ENCODE measurements at places on chromosomes 5 and 9.
A peak's percentile ranks its signal among the peaks of the same experiment; 100 is the strongest.

DNA sequence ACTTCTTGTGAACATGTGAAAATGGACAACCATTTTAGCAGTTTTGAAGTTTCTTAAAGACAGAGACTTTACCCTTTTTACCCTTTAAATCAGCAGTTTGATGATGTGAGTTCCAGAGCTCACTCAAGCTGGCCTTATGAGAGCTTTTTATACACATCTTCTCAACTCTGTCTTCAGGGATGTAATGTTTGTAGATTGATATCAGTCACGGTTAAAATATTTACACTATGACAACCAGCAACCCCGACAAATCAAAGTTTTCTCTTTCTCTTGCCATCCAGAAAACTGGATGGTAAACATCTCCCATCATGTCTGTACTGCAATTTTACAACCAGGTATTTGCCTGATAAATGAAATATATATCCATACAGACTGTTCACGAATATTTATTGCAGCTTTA lies 233.4 kb upstream of the ST8SIA4 start:
- no peak for DNase-seq

DNA sequence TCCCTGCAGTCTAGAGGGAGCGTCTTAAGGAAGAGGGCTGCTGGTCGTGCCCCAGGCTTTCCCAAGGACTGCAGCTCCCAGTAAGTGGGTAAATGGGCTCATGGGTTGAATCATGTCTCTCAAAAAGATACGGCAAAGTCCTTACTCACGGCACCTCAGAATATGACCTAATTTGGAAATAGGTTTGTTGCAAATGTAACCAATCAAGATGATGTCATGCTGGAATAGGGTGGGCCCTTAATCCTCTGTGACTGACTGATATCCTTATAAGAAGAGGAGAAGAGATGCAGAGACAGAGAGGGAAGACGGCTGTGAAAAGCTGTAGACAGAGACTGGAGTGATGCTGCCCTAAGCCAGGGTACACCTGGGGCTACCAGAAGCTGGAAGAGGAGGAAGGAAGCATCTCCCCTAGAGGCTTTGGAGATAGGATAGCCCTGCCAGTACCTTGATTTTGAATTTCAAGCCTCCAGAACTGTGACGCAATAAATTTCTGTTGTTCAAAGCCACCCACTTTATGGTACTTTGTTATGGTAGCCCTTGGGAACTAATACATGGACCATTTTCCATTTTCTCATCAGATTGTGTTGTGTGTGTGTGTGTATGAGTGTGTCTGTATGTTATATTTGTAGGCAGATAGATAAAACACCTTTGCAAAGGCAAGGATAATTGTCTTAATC lies 15.0 kb downstream of the GALNT10 start:
- DNase-seq, result no peak

DNA sequence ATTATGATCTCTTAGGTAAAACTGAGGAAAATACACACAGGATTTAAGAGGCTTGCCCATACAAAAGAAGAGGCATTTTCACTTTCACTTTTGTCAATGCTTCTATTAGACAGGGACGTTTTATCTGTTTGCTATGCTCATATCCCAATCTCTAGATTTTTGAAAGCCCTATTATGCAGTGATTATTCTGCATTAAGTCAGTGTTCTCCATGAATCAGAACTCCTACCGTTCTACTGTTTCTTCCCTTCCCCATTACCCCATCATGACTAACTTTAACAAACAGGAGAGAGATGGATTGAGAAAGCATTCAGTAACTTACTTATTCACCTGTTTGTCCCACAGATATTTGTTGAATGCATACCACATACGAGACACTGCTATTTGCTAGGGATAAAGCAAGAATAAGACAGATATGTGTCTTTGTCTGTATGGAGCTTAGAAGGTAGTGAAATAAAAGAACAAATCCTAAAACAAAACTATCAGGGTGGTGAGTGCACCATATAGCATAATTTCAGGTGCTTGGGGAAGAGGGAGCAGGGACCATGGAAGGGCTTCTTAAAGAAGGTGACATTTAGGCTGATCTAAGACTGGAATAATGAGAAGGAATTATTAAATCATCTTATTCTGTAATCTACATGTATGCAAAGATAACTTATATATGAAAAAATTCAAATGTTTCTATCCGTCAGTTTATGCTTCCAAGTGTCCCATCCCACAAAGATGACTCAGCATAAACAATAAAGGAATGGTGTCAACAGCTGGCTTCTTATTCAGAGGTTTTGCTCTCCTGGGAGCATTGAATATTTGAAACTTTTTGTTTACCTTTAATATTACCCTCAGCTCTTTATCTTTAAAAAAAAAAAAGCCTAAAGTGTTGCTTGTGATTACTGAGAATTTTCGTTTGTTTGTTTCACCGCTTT lies 328.1 kb downstream of the HINT1 start:
- DNase-seq, result no peak

GRCh38 chr5:50325237-50325832 lies 115.8 kb downstream of the EMB start:
- DNase-seq, result no peak

GRCh38 chr5:61974680-61975079 lies 331.3 kb upstream of the KIF2A start:
- DNase-seq, result no peak

DNA sequence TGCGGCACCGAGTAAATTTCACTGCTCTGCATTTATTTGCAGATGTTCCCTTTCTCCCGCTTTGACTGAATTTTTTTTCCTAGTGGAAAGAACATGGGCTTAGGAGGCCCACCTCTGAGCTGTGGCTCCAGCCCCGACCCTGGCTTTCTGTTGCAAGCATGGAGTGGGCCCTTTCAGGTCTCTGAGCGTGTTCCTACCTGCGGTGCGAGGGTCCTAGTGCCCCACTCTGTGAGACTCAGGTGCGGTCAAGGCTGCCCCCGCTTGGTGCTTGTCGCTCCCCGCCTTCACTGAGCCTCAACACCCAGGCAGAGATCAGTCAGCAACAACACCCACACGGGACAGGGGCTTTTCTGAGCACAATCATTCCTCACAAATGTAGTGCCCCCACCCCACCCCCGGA lies 32.0 kb downstream of the SLC6A3 start:
- DNase-seq, result no peak

- no peak for DNase-seq
Observed at GRCh38 chr5:78887384-78888118, 97.6 kb downstream of the ARSB start.

GRCh38 chr5:140113180-140113698 lies 670 bp upstream of the PURA start:
- no peak for DNase-seq

- DNase-seq, result no peak
Observed at GRCh38 chr5:164306662-164307061, 801.2 kb downstream of the MAT2B start.

GRCh38 chr5:172943283-172943841 lies 15.9 kb upstream of the RPL26L1 start:
- DNase-seq, result peak; percentile 90

- DNase-seq, result no peak
Observed at GRCh38 chr5:167934551-167934971, 356.9 kb upstream of the WWC1 start.
